Hair follicular keratinocyte (primary cell): ENCODE measurements at places on chromosomes 4 and X. TPM values are rescaled to one million over a fixed set of nuclear protein-coding genes. Genes with fewer than 3 reads are reported as not detected.

The HTN3 gene
- not detected in 2 replicates for total RNA-seq

The HSFX4 gene
- not detected in 2 replicates for total RNA-seq

The CT45A3 gene
- not detected in 2 replicates for total RNA-seq

The GYPA gene
- total RNA-seq: not detected in 2 replicates

The REELD1 gene
- not detected in 2 replicates for total RNA-seq

The GABRQ gene
- not detected in 2 replicates for total RNA-seq

The PAGE5 gene
- total RNA-seq: not detected in 2 replicates

The FAM193A gene
- 8.9 and 10.2 TPM in 2 replicates for total RNA-seq

The SERPINA7 gene
- not detected in 2 replicates for total RNA-seq

The NONO gene
- total RNA-seq: 232 and 281 TPM in 2 replicates

The ANKRD37 gene
- 3.8 and 10.3 TPM in 2 replicates for total RNA-seq
